ENCODE measurements at places on chromosomes 16 and 17.
A peak's percentile ranks its signal among the peaks of the same experiment; 100 is the strongest.

GRCh38 chr17:73874008-73874720, 229.9 kb upstream of the SDK2 start:
- DNase-seq = no peak

DNA sequence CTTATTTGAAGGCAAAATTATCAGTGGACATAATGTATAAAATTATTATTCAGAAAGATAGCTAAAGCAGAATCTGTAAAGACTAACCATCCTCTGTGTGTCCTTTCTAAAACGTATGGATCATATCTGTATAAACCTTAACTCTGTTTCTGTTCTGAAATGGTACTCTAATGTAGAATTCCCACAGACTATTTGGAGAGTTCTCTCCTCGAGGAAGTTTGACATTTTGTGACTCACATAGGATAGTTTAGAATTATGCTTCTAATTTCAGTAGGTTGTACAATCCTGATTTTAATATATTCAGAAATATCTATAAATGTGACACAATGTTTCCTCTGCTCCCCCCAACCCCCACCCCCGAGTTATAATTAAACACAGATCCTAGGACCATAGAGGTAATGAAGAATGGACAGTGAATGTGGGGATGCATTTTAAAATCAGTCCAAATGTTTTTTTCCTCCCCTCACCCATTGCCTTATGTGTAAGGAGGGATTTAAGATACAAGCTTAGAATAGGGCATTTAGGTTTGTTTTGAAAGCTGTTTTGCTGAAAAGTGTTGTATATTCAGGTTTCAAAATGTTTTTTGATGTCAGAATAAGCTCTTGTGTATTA, 66.8 kb downstream of the BCAS3 start:
- DNase-seq = no peak

DNA sequence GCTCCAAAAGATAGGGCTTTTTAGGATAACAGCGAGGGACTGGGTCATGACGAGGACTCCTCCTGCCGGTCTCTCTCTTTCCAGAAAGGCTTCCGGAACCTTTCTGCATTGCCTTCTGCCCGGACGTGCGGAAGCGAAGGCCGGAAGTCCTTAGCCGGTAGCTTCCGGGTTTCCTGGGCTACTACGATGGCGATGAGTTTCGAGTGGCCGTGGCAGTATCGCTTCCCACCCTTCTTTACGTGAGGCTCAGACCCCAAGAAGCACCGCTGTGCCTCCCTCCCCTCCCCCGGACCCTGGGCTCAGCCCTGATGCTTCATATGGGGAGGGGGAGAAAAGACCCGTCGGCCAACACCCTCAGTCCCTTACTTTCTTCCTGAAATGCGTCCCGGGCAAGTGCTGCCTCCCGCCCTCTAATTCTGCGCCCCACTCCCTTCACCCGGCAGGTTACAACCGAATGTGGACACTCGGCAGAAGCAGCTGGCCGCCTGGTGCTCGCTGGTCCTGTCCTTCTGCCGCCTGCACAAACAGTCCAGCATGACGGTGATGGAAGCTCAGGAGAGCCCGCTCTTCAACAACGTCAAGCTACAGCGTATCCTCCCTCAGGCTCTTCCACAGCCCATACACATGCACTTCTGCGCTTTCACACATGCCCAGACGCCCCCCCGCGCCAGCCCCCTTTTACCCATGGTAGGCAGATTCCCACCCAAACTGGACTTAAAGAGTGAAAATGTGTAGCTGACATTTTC, at the start of gene VPS25:
Gene VPS25 (plus strand): TSS at position 160 of the 746 bp plus-strand sequence. CDS start 27 bp downstream, at position 187.
- DNase-seq = peak; percentile 61

- no peak for DNase-seq
Measured at GRCh38 chr16:56424404-56424764, 961 bp downstream of the AMFR start.

GRCh38 chr17:9538626-9539025, 37.0 kb downstream of the STX8 start:
- DNase-seq = no peak

DNA sequence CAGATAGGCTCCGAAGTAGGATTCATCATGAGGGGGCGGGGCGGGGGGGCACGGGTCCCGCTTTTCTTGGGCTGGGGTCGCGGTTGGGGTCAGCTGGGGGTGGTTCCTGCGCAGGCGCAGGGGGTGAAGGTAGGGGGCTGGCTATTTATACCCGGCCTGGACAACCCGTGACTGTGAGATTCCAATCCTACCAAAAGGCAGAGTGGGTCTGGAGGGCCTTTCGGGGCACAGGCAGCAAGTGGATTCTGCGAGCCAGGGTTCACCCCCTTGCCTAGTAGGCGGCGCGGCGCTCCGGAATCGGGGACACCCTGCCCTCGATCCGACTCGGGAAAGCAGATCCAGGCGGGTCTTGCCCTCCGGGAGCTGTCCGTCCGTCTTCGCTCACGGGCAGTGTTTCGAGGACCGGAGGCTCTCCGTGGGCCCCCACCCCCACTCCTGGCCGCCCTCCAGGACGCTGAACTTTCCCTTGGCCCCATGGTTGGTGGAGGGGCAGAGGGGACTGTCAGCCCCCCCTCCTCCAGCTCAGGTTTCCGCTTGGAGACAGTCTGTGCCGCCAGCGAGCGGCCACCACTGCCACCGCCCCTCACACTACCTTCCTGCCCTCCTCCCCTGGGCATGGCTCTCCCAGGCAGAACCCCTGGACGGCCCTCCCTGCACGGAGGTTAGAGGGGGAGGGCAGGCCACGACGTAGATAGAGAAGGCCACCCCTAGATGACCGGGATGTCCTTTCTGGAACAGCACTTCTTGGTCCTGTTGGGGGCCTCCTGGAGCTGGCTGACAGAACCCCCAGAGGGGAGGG, 634 bp downstream of the SLC2A4 start:
- no peak for DNase-seq

DNA sequence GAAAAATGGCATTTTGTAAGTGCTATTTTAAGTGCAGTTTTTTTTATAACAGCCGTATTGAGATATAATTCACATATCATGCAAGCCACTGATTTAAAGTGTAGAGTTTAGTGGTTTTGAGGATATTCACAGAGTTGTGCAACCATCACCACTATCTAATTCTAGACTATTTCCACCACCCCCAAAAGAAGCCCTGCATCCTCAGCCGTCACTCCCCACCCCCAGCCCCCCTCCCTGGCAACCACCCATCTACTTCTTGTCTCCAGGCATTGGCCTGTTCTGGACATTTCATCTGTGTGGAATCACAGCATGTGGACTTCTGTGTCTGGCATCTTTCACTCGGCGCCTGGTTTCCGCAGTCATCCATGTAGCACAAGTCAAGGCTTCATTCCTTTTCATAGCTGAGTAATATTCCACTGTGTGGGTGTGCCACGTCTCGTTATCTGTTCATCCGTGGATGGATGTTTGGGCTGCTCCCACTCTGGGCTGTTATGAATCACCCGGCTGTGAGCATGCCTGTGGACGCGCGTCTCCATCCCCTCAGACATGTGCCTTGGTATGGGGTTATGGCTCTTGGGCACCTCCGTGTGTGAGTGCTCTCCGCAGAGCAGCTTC, 138.4 kb upstream of the CIBAR2 start:
- no peak for DNase-seq

DNA sequence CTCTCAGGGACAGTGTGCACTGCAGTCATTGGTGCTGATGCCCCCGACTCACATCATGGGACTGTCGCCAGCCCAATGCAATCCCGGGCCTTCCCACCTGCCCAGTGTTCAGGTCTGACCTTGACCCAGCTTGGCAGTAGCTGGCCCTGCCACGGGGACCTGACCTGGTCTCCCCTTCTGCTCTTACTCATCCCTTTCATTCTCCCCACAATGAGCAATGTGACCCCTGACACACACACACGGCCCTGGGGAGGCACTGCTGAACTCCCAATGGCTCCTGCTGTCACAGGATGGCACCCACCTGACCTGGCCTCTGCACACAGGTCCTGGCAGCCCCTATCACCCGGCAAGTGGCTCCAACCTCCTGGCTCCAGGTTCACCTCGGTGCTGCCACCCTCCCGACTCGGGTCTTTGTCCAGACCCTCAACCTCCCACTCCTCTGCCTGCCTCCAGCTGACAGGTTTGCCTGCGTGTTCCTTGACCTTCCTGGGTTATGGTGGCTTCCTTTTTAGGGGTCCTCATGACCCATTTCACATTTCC, 6.6 kb downstream of the CD300C start:
- DNase-seq = no peak

- DNase-seq = no peak
Measured at GRCh38 chr16:16029431-16030011, 80.1 kb downstream of the ABCC1 start.

- no peak for DNase-seq
Measured at GRCh38 chr17:65364438-65364837, 197.0 kb downstream of the AXIN2 start.

GRCh38 chr17:47878203-47879027, 17.6 kb upstream of the SP2 start:
- no peak for DNase-seq

DNA sequence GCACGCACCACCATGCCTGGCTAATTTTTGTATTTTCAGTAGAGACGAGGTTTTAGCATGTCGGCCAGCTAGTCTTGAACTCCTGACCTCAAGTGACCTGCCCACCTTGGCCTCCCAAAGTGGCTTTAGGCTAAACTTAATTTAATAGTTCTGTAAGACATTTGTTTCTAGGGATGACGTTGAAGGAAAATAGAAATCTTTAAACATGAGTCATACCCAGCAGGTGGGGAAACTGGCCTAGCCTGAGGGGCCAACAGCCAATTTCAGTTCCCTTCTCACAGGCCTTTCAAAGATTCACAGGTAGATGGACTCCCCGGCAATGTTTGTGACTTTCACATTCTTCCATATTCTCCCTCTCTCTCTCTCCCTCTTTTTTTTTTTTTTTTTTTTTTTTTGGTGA, 18.1 kb upstream of the ITPRIPL2 start:
- DNase-seq = no peak

- no peak for DNase-seq
Measured at GRCh38 chr17:36687736-36688135, 86.4 kb downstream of the MRM1 start.

DNA sequence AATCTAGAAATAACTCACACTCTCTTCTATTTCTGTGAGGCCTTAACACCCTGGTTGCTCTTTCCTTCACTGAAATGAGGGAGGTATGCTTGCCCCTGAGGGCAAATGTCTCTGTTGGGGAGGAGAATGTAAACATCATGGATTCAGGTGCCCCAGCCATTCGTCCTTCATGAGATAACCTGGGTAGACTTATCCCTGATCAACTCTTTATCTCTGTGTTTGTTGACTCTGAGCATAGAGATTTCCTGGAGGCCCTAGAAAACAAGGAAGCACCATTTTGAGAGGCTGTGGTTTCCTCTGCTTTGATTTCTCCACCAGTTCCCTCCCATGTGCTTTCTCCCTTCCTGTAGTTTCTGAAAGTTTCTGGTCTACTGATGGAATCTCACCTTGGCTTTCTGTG, 77.3 kb downstream of the PHKB start:
- no peak for DNase-seq

Data from effector CD4-positive, alpha-beta T cell (primary cell).